ENCODE measurements at places on chromosomes 1 and 21.

- no peak for DNase-seq
These were observed 12.8 kb downstream of the ABCG1 start for GRCh38 chr21:42231756-42232155.

DNA sequence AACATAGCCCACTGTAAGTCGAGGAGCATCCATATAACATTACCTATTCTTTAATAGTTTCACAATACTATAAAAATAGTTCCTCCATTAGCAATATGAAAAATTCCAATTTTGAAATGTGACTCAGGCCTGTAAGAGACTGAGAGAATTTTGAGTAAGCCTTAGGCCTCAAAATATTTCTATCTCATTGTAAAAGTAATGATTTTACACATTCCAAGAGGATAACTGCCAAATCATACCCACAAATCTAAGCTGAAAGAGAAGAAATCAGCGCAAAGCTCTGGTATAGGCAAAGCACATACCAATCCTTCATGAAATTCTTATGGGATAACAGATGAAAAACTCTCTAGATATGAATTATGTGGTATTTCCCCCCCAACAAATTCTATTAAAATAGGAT, 144.1 kb downstream of the CDC42BPA start:
- no peak for DNase-seq

- no peak for DNase-seq
These were observed 53.1 kb downstream of the SYNJ1 start for GRCh38 chr21:32674731-32675130.

DNA sequence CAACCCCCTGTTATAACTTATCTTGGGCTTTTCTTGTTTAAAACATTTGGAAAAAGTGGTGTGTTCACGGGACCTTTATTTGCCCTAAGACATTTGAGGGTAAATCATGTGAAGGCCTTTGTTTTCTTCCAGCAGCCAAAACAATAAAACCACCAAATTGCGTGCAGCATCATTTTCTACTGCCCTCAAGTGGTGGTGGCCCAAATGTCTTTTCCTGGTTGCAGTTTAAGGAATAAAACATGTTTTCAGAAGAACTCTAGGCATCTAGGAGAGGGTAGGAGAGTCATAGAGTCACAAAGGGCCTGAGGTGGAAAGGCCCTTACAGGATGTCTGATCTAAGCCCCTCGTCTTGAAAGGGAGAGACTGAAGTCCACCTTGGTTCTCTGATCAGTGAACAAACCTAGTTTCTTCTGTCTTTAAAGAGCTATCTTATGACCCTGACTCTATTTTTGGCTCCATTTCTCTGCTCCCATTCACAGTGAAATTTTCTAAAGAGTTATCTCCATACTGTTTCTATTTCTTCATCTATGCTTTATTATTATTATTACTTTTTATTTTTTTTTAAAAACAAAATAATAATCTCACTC, 16.0 kb upstream of the EPS15 start:
- DNase-seq, result peak; percentile 36

DNA sequence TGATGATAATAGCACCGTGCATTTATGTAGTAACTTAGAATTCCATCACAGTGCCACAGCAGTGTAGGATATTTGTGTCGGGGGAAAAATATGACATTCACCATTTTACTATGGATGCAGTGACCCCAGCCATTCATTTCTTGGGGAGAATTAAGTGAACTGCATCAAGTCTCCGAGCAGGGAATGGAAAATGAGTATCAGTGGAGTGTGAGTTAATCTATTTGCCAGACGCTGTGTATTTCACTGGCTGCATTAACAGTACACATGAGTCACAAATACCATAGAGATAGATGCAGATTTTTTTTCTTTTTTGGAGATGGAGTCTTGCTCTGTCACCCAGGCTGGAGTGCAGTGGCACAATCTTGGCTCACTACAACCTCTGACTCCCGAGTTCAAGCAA, 33.8 kb upstream of the SLC45A1 start:
- DNase-seq, result peak; percentile 18

DNA sequence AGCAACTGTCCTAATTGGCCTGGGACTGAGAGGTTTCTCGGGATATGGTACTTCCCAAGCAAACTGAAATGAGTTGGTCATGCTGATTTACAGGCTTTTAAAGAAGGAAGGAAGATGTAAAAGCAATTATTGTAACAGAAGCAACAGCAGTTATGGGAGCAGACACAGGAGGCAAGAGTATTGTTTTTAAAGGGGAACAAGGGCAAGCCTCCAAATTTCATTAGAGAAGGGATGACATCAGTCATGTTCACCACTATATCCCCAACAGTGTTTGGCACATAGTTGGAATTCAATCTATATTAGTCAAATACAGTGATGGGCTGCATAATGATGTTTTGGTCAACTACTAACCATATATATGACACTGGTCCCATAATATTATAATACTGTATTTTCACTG, 46.0 kb upstream of the JUN start:
- no peak for DNase-seq

- peak; percentile 18 for DNase-seq
These were observed 18.2 kb upstream of the LHX4 start for GRCh38 chr1:180211860-180212229.

- no peak for DNase-seq
These were observed 50.9 kb downstream of the KCTD3 start for GRCh38 chr1:215617979-215618378.

DNA sequence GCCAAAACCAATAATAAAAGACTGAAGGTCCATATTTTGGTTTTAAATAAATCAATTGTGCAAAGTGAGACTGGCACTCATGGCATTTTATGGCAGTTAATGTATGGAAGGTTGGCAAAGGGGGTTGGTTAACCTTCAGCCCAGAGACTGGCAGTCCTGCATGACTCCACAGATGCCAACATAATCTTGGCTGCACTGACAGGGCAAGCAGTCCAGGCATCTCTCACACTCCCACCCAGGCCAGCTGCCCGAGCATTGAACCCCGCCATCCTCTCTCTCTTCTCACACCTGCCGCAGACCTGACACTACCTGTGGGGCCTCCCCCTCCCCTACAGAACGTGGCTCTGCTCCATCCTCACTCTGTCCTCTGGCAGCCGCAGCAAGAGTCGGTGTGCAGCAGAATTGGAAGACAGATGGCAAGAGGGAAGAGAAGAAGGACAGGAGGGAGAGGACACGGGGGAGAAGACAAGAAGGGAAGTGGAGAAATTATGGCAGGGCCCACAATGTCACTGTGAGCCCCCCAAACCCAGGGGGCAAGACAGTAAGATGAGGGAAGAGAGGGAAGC, 43.7 kb downstream of the ITPKB start:
- DNase-seq, result no peak

DNA sequence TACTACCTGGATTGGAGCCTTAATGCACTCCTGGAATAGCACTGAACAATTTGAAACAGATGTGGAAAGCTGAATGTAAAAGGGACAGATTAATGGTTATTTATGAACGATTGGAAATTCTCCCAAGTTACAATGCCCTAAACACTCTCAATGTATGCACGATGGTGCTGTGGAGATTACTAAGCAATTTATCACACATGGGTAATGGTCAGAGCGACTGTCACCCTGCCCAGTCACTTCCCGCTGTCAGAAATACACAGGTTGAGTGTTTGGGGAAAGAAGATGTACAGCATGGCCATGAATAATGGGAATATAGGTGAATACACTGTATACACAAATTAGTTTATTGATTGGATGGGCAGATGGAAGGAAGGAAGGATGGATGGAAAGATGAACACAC, 342.4 kb downstream of the VAV3 start:
- DNase-seq, result no peak

DNA sequence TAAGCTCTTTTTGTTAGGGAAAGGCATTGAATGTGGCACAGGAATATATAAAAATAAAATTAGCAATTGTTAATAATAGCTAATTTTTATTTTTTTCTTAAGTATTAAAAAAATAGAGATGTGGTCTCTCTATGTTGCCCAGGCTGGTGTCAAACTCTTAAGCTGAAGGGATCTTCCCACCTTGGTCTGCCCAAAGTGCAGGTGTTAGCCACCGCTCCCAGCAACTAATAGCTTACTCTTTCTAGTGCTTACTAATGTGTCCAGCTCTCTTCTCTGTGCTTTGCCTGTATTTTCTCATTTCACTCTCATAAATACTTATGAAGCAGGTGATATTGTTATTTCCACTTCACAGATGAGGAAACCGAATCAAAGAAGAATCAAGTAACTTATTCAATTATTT, 13.4 kb upstream of the IL24 start:
- DNase-seq, result no peak

- DNase-seq, result peak; percentile 44
These were observed 58.2 kb downstream of the DUSP10 start for GRCh38 chr1:221683681-221684080.

- no peak for DNase-seq
These were observed 27.4 kb upstream of the TENT5C start for GRCh38 chr1:117578466-117578865.

GRCh38 chr1:56864430-56864829, 9.8 kb downstream of the C8A start:
- DNase-seq, result peak; percentile 53

DNA sequence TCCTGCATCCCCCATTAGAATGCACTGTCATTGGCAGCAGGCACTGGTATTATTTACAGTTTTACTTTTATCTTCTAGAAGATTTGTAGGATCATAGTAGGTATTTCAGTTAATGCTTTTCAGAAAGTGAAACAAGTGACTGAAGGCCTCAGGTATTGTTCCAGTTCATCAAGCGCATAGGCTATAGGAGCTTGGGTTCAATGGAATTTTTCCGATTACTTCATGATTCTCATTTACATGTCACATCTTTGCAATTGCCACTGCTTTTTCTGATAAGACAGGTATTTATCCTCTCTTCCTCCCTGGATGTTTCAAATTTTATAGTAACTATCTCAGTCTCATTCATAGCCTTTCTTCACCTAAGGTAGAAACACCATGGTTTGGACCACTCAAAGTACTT, 161.3 kb downstream of the NTPCR start:
- DNase-seq, result no peak

GRCh38 chr1:244450597-244451538, 841 bp downstream of the ADSS2 start:
- peak; percentile 49 for DNase-seq

- peak; percentile 1 for DNase-seq
These were observed 187.6 kb downstream of the LRRC40 start for GRCh38 chr1:70017770-70018169.

- no peak for DNase-seq
These were observed 139.9 kb upstream of the PKN2 start for GRCh38 chr1:88544195-88544594.

GRCh38 chr1:206925106-206925736, 3.5 kb upstream of the FCMR start:
- no peak for DNase-seq

GRCh38 chr1:84781946-84782771, 91.9 kb upstream of the SSX2IP start:
- DNase-seq, result no peak

DNA sequence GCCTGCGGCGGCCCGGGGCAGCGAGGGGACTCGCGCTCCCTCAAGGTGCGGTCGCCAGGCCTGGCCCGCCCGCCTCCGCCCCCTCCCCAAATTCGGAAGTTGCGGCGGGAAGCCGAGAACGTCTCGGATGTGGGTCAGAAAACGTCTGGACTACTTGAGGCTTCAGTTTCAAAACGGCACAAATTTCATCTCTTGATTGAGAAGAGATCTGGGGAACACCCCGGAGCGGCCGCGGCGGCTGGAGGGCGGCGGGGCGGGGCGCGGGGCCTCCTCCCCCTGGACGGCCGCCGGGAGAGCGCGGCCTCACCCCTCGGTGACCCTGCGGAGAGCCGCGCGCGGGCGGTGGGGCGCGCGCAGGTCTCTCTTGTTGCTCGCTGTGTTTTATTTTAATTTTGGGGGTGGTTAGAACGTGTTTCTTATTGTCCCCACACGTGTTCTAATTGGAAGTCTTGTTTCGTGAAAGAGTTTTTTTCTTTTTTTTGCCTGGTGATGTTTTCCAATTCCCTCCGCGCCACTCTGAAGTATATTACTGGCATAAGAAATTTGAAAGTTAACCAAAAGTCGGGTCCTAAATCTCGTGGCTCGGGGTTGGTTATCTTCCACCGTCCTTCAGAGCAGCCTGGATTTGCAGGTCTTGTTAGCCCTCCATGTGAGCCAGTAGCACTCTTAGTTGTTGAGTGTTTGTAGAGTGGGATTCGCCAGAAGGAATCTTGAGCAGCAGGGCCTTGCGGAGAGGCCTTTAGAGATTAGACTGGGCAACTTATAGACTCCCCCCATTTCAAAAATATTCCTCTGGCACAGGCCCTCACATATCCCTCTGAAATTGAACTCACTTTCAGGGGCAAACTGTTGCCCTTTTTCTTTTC, 749 bp downstream of the PCBP3 start:
- no peak for DNase-seq

DNA sequence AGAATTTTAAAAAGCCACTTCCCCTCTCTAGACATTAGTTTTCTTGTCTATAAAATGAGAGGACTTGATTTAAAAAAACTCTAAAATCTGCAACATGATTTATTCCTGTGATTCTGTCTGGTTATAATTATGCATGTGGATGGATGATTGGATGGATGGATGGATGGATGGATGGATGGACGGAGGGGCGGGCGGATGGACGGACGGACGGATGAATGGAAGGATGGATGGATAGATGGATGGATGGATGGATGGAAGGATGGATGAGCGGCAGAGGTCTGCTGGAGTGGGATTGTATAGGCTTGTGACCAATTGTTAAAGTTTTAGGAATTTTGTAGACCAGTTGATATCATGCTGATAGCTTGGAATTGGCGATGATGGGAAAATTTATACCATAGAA, 135.2 kb upstream of the TIAM1 start:
- no peak for DNase-seq

DNA sequence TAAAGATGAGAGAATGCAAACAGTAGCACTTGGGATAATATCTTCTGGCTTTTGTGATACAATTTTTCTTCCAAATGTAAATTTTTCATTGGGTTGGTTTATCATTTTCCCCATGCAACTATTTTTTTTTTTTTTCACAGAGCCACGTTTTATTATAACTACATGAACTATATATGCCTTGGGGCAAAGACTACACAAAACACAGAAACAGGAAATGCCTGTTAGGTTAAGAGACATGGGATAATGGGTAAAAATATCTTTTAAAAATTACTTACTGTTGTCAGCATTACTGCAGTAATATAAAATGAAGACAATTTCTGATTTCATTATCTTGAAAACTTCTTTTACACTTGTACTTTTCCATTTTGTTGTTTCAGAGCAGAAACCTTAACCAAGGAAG, 74.6 kb downstream of the DISP1 start:
- peak; percentile 51 for DNase-seq

DNA sequence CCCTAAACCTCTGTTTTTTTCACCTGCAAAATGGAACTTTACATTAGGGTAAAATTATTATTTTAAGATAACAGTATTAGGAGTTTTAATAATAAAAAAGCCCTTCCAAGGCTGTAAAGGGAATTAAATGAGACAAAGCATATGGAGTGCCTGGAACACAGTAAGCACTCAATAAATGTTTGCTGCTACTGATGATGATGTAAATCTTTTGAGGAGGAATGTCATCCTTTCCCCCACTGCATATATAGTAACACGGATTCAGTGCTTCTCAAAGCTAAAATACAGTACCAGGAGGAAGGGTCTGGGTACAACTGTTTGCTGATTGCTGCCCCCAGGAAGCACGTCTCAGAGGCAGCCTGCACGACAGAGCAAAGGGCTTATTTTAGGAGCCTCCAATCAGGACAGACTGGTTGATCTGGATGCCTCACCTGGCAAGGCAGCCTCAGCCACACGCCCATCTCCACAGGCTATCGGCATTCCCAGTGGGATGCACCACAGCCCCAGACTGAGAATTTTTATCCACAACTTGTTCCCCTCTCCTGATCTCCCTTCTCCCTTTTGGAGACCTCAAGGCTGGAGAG, 64.4 kb downstream of the GADD45A start:
- no peak for DNase-seq

- DNase-seq, result no peak
These were observed 376.3 kb upstream of the PRMT6 start for GRCh38 chr1:106680216-106680615.
